ENCODE measurements at places on chromosomes 2 and 18.

- no peak for DNase-seq
These were observed 279.8 kb upstream of the SLC14A2 start for GRCh38 chr18:45335282-45336043.

- DNase-seq: no peak
These were observed 33.8 kb upstream of the DNMT3A start for GRCh38 chr2:25375371-25375988.

DNA sequence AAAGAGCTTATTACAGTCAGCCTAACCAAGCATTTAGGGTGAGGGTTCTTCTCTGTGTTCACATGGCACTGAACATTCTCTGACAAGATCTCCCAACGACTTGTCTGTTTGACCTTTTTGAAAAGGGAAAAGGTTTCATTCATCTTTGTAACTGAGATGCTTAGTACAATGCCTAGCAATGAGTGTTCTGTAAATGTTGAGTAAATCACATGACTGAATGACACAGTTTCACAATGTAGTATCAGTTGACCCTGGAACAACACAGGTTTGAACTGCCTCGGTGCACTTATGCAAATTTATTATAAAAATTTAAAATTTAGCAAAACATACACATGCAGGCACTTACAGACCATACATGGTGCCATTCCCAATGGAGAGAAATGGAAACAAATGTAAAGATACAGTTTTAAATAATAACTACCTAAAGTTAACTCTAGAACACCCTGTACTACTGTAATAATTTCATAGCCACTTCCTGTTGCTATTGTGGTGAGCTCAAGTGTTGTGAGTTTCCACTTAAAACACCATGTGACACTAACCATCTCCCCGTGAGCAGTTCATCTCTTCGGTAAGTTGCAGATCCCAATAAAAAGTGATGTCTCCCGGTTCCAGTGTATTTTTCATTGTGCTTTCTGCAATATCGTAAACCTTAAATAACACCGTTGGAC, 34.1 kb upstream of the VWC2L start:
- DNase-seq: no peak

- DNase-seq: no peak
These were observed 110.1 kb downstream of the RGPD3 start for GRCh38 chr2:106358081-106358480.

GRCh38 chr2:28293416-28293815, 99.2 kb upstream of the FOSL2 start:
- no peak for DNase-seq

- no peak for DNase-seq
These were observed 9.1 kb upstream of the FBLN7 start for GRCh38 chr2:112129060-112129459.

- peak; percentile 94 for DNase-seq
These were observed at the start of the genes CFAP210 and PHOSPHO2 for GRCh38 chr2:169694113-169694893. CFAP210 (minus strand) TSS chr2:169694405; CDS start chr2:169694327, 78 bp downstream. PHOSPHO2 (plus strand) TSS chr2:169694469; CDS start chr2:169700972, 6,503 bp downstream.

DNA sequence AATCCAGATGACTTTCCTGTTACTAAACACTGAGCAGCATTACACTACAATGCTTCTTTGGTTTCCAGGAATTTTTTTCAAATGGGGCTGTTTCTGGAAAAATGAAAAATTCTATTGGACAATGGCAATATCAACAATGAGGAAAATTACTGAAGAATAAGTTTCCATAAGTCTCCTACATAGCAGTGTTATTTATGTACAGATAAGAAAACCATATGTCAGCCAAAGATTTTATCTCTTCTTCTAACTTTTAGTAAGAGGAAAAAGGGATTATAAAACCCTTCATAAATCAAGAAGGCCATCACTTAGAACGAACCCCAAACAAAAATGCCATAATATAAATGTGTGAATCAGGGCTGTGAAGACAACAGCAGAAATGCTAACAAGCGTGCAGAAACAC, 31.6 kb upstream of the NOSTRIN start:
- DNase-seq: no peak

DNA sequence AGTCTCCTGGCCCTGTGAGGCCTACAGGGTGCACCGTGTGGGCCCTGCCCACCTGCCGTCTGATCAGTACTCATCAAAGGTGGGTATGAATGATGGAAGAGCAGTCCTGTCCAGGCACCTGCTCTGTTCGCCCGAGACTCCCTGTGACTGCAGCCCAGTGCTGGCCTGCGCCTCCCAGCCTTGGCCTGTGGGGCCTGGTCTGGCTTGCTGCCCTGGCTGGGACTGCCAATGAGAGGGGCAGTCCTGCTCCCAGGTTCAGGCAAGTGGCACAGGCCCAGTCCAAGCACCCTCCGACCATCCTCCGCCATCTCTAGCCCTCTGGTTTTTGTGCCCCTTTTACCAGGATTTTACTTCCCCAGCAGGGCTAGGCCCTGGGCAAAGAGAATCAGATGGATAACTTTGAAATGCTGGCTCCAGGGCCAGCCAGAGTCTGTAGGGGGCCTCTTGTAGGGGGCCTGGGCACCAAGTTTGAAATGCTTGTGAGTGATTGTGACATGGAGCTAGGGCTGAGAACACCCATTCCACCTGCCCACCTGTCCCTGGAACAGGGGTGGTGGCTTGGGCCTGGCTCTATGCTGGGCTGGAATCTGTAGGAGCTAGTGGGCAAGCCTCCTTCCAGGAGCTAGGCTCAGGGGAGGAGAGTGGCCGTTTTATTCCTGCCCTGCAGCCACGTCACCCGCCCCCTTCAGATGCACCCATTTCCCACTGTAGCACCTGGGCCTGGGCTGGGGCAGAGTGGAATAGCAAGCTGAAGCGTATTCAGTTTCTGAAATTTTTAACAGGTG, 8.7 kb upstream of the HS6ST1 start:
- DNase-seq: no peak

DNA sequence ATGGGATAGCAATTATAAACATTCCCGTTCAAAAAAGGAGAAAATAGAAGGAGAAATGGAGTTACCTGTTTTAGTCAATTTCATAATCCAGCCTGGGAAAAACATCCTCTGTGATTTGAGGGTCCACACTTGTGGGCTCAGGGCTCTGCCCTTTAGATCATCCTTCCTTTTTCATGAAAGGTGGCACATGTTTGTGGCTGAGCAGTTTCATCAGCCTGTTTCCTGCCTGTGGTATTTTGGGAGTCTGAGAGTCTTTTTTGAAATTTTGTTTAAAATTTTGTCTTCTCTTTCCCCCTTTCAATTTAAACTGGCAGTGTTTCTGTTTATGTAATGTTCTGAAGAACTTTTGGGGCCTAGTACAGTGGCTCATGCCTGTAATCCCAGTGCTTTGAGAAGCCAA, 84.0 kb downstream of the KIAA1328 start:
- no peak for DNase-seq

- DNase-seq: no peak
These were observed 23.5 kb downstream of the EMX1 start for GRCh38 chr2:72940786-72941185.

GRCh38 chr2:136310797-136311603, 193.1 kb upstream of the CXCR4 start:
- DNase-seq: no peak

- no peak for DNase-seq
These were observed 14.7 kb downstream of the FAM228A start for GRCh38 chr2:24189551-24189950.

GRCh38 chr2:60515721-60516226, 37.7 kb downstream of the BCL11A start:
- no peak for DNase-seq

DNA sequence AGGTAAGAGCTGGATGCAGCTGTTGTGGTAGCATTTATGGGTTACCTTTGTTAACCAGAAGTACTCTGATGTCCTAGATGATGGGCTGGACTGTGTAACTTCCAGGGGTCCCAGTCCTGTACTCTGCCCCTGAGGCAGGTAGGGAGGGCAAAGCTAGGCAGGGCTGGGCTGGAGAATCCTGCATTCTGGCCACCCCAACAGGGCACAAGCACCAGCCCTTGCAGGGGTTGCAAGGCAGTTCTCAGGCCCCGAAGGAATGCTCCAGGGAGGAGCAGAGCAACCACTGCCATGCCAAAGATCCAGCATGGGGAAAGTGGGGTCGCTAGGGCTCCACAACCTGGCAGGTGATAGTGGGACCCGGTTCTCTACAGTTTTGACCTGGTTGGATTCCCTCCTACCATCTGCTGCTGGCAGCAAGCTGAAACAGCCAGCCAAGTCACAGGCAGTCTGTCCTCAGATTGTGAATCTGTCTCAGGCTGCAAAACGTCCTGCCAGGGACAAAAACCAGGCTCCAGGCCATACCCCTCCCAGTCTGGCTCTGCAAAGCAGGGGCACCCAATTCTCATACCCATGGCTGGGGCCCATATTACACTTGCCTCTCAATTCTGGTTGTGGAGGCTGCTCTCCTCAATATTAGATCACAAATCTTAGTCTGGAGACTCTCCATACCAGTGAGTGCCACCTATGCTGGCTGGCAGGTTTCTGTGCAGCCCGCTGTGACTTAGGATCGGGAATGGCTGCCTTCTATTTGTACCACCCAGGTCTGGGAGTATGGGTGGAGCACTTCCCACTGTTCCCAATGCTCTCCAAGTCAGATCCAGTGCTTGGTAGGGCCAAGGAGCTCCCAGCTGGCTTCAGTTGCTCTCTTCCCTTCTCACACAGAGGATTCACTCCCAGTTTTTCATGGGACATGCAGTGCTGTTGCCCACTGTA, 61.1 kb downstream of the SMCHD1 start:
- no peak for DNase-seq

DNA sequence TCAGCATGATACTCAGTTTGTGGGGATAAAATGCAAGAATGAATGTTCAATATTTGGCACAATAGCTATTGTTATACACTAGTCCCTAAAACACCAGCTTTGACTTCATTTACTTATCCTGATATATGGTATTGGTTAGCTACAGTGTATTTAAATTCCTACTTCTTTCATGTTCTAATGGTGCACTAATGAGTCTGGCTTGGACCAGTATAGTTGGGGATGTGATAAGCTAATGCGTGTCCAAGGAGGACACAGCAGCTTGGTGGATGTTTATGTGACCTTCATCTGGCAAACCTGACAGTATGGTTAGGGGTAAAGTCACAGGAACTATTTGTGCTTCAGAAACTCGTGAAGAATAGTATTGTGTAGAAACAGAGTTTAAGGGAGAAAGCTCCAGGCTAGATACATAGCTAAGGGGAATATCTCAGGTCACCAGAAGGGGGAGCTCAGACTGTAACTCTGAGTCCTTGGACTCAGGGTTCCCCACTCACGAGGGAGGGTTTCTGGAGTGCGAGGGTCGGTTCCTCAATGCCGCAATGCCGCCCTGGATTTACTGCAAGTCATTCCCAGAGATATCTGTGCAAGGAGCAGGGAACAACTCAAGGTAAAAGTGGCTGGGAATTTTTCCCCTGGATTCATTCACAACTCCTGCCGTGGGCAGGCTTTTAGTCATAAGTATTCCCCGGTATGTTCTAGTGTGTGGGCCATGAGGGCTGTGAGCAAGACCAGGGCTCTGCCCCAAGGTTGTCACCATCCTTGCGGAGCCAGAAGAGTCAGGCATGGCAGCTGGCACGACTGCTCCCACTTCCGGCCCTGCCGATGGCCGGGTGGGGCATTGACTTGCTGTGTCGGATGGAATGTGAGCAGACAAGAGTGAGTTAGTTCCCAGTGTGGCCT, 14.5 kb downstream of the IL1R2 start:
- no peak for DNase-seq

DNA sequence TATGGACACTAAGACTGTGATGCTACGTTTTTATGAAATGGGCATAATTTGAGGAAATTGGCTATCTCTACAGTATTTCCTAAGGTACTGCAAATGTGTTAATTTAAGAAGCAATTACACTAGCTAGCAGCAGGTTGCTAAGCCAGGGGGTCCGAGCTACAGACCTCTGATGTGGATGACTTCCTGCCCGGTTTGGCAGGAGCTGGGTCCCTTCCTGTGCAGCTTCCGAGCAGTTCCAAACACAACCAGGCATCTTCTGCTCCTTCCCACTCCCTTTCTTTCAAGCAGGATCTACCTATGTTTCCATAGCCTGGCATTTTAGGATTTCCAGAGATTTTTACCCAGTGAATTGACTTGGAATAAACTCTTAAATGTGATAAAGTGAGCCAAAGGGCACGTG, 55.7 kb downstream of the SCN2A start:
- no peak for DNase-seq

- no peak for DNase-seq
These were observed 235.9 kb downstream of the EIPR1 start for GRCh38 chr2:3141696-3142095.

GRCh38 chr18:9898792-9899549, 13.2 kb downstream of the TXNDC2 start:
- DNase-seq: no peak

- no peak for DNase-seq
These were observed 29.4 kb downstream of the PSTPIP2 start for GRCh38 chr18:46042571-46043123.

DNA sequence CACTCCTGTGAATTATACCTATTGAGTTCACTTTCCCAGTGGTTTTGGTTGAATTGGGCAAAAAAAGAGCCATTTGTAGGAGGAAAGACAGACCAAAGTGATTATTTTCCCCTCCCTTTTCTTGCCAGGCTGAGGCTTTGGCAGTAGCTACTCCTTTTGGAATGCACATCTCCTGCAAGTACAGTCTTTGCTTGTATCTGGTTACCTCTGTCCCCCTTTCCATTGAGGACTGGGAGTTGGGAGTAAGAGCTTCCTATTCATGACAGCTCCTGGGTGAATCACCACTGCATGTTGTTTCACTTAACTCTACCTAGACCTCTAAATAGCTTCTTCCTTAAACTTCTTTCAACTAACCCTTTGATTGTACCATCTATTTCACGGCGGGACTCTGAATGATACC, 695.3 kb upstream of the ZNF804A start:
- DNase-seq: no peak

DNA sequence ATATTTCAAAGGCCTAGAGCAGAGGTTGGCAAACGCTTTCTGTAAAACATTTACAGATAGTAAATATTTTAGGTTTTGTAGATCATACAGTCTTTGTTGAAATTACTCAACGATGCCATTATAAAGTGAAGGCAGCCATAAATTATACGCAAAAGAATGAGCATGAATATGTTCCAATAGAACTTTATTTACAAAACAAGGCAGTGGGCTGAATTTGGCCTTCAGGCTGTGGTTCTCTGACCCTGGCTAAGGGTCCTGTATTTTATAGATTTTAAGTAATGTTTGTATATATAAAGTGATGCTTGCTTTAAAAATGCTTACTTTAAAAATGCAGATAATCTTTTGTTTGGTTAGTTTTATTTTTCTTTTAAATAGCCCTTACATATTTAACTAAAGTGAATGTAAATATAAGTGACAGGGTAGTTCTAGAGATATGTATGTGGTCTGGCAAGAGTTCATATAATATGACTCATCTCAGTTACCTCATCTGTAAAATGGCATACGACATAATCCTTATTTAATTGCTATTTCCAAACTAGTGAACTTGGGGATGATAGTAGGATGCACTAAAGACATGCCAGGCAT, 51.7 kb upstream of the ATP5MC3 start:
- no peak for DNase-seq

GRCh38 chr2:159193791-159194190, 92.7 kb downstream of the WDSUB1 start:
- DNase-seq: no peak

Data from stimulated activated CD4-positive, alpha-beta T cell treated with anti-CD3 and anti-CD28 coated beads, Interleukin-15, amount 100 ng/mL, for 1 hour (primary cell).